ENCODE measurements at places on chromosomes 7 and 10. TPM values are rescaled to one million over a fixed set of nuclear protein-coding genes. Genes with fewer than 3 reads are reported as not detected.

DNA sequence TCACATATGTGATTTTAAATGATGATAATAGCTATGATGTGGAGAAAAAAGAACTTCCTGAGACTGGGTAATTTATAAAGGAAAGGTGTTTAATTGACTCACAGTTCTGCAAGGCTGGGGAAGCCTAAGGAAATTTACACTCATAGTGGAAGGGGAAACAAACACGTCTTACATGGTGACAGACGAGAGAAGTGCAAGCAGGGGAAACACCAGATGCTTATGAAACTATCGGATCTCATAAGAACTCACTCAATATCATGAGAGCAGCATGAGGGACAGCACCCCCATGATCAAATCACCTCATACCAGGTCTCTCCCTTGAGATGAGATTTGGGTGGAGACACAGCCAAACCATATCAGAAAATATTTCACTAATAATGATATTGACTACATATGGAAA is 4.1 kb upstream of the LIPN start:
- DNase-seq = no peak

GRCh38 chr7:38185395-38186307 is 7.6 kb downstream of the STARD3NL start:
- DNase-seq = no peak

DNA sequence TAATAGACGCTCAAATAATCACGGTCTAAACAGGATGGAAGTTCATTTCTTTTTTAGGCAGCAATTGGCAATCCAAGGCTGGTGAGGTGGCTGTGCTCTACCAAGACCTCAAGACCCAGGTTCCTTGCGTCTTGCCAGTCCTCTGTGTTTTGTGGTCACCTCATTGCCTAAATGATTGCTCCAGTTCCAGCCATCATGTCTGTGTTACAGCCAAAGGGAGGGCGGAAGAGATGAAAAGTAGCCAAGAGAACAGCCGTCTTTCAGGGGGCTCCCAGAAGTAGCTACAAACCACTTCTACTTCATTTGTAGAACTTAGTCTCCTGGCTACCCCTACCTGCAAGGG is 19.2 kb upstream of the C10orf67 start:
- no peak for DNase-seq

DNA sequence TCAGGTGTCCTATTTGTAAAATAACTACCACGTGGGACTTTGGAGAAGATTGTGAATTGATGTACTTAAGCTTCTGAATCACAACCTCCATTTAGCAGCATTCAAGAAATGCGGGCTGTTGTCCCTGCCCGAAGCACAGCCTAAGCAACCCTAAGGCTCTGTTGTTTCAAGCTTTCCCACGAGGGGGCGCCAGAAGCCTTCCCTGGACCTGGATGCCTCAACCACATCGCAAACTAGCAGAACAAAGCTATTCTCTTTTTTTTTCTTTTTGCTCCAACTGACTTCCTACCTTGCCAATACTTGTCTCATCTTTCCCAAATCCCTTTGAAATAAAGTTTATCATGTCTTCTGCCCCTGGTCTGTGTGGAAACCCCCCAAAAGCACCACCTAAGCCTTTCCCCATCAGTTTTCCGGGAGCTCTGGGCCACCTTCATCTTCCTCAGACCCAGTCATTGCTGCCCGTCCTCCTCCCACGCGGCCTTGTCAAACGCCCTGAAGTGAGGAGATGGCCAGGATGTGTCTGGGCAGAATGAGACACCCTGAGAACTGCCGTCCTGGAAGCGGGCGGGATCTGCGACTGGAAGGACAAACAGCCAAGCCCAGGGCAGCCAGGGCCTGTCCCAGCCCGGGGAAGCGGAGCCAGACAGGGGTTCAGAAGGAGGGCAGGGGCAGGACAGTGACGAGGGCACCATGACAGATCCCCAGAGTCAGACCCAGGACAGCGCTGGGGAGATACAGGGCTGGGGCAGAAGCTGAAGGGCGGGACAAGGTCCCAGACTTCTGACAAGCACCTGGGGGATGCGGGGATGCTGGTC is 112.7 kb downstream of the SLIT1 start:
- DNase-seq = peak; percentile 79

DNA sequence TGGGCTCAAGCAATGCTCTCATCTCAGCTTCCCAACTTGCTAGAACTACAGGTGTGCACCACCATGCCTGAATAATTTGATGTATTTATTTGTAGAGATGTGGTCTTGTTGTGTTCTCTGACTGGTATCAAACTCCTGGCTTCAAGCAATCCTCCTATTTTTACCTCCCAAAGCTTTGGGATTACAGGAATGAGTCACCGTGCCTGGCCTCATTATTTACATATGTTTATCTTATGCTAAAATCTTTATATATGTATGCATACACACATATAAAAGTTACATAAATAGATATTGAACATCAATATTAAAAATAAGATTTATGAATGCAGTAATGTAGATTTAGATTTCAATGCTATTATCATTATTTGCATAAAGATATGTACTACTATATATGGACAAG is 1634.5 kb upstream of the LRRTM3 start:
- DNase-seq = no peak

DNA sequence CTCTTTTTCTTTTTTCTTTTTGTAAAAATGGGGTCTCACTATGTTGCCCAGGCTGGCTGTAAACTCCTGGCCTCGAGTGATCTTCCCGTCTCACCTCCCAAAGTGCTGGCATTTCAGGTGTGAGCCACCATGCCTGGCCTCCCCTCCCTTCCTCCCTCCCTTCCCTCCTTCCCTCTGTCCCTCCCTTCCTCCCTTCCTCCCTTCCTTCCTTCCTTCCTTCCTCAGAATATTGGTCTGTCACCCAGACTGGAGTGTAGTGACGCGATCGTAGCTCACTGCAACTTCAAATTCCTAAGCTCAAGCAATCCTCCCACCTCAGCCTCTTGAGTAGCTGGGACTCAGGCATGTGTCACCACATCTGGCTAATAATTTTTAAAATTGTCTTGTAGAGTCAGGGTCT is 8.4 kb downstream of the AGAP3 start:
- no peak for DNase-seq

Gene TMEM229A
- not detected for total RNA-seq
